HepG2 (cell line): ENCODE measurements at places on chromosomes 5 and 9. TPM values are rescaled to one million over a fixed set of nuclear protein-coding genes. Genes with fewer than 3 reads are reported as not detected.

- peaks cover 40% of the 10 kb centered on the region for H3K36me3 ChIP-seq
- H3K27ac ChIP-seq = no peak overlapping the region
- 0 out of 2 replicates have a peak, but pooled peaks cover 4% of the 10 kb centered on the region for H3K4me1 ChIP-seq
- H3K4me3 ChIP-seq = no peak overlapping the region
- no peaks in the 10 kb centered on the region for H3K27me3 ChIP-seq
- no peak for DNase-seq
Observed at GRCh38 chr5:151125421-151125820, 32.2 kb downstream of the ANXA6 start.

The DNAJB5 gene
- 0.69 and 0.90 TPM in 2 replicates for total RNA-seq

The KIAA0825 gene
- 0.51 and 0.77 TPM in 2 replicates for total RNA-seq

The PRRX2 gene
- not detected in 2 replicates for total RNA-seq

The GEMIN5 gene
- total RNA-seq = 28.6 and 52.8 TPM in 2 replicates

- no peak overlapping the region for H3K4me3 ChIP-seq
- H3K27me3 ChIP-seq = peaks cover 37% of the 10 kb centered on the region
- H3K27ac ChIP-seq = no peak overlapping the region
- H3K36me3 ChIP-seq = no peaks in the 10 kb centered on the region
- no peak for DNase-seq
Observed at GRCh38 chr9:16726029-16726428, 144.4 kb downstream of the BNC2 start.

The C5orf52 gene
- not detected in 2 replicates for total RNA-seq

The DBH gene
- not detected in 2 replicates for total RNA-seq
